ENCODE measurements at places on chromosomes 6 and 20.

- no peak for DNase-seq
Observed at GRCh38 chr20:16393836-16394235, 179.4 kb downstream of the KIF16B start.

DNA sequence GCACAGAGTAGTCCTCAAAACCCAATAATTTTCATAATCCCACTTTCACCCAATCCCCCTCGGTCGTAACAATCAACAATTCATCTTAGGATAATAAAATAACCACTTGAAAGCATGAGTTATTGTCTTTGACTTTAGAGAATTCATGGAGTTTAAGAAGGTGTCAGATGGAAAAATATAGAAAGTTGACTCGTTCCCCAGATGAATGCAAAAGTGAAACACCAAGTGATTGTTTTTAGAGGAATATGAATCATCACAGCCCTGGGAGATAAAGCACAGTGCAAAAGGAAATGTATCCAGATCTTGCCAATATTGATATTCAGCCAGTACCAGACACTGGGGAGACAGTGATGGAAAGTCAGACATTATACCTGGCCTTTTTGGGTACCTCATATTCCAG, 860.5 kb downstream of the DHX35 start:
- DNase-seq: no peak

DNA sequence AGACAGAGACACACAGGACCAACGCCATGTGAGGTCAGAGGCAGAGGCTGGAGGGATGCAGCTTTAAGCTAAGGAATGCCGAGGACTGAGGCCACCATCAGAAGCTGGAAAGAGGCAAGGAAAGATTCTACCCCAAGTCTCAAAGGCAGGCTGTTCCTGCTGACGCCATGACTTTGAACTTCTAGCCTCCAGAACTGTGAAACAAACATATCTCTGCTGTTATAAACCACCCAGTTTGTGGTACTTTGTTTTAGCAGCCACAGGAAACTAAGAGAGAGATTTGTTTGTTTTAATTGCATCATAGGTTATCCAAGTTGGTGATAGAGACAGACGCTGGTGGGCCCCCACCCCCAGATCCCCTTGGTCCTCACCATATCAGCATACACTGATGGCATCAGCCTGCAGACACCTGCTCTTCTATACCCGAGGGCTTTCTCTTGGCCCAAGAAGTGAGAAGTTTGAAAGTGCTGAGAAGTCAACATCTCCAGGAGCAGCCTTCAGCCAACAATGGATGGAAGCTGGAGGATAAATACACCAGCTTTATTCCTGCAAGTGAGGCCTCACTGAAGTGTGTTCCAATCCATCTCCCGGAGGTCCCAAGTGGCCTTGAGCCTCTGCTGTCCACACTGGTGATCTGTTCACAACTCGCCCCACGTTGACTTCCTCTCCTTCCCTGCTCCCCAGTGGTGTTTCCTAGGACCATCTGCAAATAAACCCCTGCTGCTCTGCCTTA, 154.7 kb downstream of the BTBD3 start:
- no peak for DNase-seq

- DNase-seq: no peak
Observed at GRCh38 chr20:3195590-3196237, 8.8 kb downstream of the DDRGK1 start.

DNA sequence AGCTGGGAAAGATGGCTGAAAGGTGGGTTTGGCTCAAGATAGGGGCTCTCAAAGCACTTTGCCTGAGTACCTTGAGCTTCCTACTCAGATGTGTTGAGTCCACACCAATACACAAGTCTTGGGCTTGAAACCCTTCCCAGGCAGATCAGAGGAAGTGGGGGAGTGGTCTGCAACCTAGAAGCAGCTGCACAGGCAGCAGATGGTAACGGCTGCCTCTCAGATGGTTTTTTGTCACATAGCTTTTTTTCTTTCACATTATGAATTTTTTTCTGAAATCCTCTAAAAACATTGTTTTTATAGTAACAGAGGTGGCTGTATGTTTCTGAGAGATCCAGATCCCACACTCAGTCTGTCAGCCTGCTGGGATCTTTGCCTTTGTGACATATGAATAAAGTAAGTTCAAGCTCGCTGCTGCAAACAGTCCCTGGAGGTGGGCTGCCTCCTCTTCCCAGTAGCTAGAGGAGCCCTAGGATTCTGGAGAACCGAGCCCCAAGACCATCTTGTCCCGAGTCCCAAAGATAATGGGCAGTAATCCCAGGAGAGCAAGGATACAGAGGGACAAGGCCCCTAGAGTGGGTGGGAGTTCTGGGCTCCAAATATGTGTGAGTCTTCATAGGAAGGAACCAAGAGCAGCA, 97.1 kb upstream of the TOP1 start:
- no peak for DNase-seq

DNA sequence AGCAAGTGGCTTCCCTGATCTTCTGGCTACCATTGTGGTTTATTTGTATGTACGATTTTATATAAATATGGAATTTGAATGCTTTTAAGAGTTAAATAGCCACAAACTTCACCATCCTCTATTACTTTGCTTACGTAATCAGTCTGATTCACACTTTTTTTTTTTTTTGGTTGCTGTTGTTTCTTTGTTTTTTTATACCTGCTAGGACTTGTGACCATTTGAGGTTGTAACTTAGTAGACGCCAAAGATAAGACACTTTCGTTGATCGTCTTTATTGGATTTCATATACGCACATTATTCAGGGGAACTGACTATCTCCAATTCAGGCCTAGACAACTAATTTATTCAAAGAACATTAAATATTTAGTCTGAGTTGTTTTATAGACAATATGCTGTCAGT, 559.0 kb downstream of the CBLN4 start:
- DNase-seq: no peak

- DNase-seq: no peak
Observed at GRCh38 chr6:84718038-84718955, 46.1 kb downstream of the TBX18 start.

DNA sequence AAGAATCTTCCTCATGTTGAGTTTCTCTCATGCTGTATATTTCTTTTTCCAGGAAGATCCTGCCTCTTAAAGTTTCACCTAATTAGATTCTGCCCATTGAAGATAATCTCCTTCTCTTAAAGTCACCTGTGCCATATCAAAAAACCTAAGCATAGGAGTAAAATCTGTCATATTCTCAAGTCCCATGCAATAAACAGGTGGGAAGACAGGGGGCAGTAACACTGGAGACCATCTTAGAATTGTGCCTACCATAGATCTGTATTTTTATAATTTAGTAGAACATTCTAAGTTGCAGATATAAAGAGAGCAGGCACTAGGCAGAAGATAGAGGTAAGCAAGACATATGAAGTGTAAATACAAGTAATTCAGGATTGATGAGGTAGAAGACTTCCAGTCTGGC, 763.5 kb upstream of the MANEA start:
- no peak for DNase-seq

DNA sequence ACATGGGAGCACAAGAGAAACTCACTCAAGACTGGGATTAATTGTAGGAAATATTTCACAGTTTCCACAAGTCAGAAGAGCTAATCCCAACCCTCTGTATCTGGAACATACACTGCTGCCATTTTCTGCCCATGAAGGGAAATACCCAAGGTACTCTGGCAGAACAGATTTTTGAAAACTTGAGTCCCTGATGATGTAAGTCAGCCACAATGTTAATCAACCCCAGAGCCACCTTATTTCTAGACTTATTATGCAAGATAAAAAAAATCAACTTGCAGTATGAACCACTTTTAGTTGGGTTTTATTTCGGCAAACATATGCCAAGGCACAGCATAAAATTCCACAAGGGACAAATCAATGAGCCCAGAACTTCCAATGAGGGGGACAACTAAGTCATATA, 141.5 kb downstream of the LY86 start:
- no peak for DNase-seq

DNA sequence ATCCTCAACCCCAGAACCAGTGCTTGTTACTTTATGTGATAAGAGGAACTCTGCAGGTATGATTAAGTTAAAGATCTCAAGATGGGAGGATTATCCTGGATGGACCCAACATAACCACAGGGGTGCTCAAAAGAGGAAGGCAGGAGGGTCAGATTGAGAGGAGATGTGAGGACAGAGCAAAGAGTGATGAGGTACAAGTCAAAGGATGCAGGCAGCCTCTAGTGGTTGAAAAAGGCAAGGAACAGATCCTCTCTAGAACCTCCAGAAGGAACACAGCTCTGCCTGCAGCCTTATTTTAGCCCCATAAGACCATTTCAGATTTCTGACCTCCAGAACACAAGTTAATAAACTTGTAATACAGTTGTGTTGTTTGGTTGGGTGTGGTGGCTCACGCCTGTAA, 41.2 kb downstream of the PDSS2 start:
- no peak for DNase-seq

DNA sequence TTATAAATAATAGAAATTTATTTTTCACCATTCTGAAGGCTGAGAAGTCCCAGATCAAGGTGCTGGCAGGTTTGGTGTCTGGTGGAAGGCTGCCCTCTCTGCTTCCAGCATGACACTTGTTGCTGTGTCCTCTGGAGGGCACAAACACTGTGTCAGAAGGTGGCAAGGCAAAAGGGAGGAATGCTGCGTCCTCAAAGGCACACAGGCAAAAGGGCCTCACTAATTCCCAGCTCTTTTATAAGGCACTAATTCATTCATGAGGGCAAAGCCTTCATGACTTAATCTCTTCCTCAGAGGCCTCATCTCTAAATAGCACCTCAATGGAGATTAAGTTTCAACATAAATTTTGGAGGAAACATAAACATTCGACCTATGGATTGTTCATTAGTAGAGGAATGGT, 209.5 kb upstream of the SMLR1 start:
- no peak for DNase-seq

GRCh38 chr6:12909833-12910232, 193.3 kb downstream of the PHACTR1 start:
- DNase-seq: no peak

GRCh38 chr6:36126553-36127458, 3.5 kb upstream of the MAPK13 start:
- no peak for DNase-seq

DNA sequence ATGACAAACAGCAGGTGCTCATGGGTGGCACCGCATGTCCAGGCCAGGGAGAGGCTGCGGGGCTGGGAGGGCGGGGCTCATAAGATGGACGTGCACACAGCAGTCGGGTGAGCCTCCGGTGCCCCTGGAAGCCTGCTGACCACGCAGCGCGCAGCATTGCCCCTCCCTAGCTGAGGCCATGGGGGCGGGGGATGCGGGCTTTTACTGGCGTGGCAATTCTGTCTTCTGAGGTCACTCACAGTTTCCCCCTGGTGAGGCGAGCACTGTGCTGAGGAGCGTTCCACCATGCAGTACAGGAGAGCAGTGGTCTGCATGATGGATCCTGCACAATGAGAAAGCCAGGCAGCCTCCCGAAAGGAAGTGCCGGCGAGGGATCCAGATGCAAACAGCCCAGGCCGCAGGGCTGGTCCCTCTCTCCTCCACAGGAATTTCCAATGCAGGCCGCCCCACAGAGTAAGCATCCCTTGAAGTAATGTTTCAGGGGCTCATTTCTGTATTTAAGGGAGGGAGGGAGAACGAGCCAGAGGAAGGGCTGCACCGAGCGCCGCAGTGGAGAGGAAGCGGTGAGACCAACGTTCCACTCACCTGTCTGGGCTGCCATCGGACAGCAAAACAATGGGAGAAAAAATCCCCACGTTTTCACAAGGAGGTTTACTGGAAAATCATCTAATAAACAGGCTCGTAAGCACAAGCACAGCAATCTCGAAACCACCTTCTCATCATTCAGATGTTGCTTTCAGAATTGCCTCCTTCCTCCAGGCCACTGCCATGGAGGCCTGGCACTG, 56.0 kb downstream of the IRF4 start:
- DNase-seq: no peak

DNA sequence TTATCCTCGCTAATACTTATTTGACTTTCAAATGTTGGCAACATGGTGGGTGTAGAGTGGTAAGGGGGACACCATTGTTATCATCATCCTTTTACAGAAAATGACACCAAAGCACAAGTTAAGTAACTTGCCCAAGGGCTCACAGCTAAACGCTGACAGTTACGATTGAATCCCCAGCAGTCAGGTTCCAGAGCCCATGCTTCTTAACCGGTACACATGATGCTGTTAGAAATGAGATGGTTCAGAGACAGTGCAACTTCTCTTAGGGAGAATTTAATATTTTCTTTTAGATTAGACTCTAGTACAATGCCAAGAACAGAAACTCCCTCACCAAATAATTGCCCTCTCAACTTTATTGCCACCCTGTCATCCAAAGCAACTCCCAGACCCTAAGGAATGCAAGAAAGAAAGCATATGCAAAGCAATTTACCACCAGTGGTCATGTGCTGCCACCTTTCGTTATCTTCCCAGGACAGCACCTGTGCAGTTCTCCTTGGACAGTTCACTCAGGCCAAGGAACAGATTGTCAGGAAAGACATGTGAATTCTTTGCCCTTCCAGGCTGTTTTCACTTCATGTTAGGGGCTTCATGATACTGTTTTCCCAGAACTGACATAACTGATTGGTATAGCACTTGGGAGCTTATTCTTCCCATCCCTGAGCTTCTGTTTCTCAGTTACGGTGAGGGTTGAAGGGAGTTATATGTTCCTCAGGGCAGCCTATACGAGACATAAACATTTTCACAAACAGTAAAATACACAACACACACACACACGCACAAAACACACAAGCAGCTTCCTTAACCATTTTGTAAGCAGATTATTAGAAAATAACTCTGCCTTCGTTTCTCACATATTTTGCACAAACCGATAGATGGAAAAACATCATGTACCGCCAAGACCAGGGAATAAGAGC, 5.1 kb downstream of the HLA-DMA start:
- no peak for DNase-seq

GRCh38 chr20:35903843-35904242, 50.5 kb downstream of the SCAND1 start:
- DNase-seq: no peak

- no peak for DNase-seq
Observed at GRCh38 chr20:23350904-23351838, 580 bp downstream of the NXT1 start.

DNA sequence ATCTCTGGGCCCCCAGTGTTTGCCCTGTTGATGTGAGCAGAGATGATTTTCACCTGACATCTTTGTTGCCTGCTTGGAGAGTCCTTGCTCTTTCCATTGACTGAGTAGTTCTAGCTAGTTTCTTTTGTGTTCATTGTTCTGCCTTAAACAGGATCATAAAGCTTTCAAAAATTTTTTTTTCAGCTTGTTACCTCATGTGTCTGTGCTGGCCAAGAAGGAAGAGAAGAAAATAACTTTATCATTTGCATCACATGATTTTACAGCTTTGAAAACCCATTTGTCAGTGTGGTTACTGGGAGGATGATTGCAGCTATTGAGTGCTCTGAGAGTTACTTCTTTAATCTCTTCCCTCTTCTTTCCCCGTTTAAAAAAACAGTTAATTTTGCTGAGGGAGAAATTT, 16.0 kb downstream of the FOXO3 start:
- no peak for DNase-seq

- no peak for DNase-seq
Observed at GRCh38 chr20:51368461-51369211, 173.9 kb downstream of the NFATC2 start.

- DNase-seq: no peak
Observed at GRCh38 chr6:142008016-142008735, 124.5 kb upstream of the GJE1 start.

GRCh38 chr20:38649275-38649891, 47.8 kb downstream of the ARHGAP40 start:
- DNase-seq: no peak
